ENCODE measurements at places on chromosomes 5 and 9. TPM values are rescaled to one million over a fixed set of nuclear protein-coding genes. Genes with fewer than 3 reads are reported as not detected.

The LHX2 gene
- not detected for polyA plus RNA-seq

The SGCD gene
- not detected for polyA plus RNA-seq

The DNAJA1 gene
- 122 TPM for polyA plus RNA-seq

The CDKN2A gene
- polyA plus RNA-seq = 5.4 TPM

The C1QTNF2 gene
- not detected for polyA plus RNA-seq

The DDX4 gene
- polyA plus RNA-seq = not detected

The FGF18 gene
- polyA plus RNA-seq = 0.09 TPM

The EQTN gene
- polyA plus RNA-seq = not detected

The CLTB gene
- polyA plus RNA-seq = 64.3 TPM

The PCBD2 gene
- 11.6 TPM for polyA plus RNA-seq

The SPATA31D4 gene
- polyA plus RNA-seq = not detected

DNA sequence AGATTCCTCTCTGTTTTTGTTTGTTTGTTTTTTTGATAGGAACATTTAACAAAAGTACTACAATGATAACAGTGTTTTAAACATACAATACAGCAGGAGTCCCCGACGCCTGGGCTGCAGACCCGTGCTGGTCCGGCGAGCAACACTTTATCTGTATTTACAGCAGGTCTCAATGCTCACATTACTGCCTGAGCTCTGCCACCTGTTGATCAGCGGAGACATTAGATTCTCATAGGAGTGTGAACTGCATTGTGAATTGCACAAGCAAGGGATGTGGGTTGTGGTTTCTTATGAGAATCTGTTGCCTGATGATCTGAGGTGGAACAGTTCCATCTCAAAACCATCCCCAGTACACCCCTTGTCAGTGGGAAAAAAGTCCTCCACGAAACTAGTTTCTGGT, 1068.5 kb upstream of the CDH10 start:
- no peaks in the 10 kb centered on the region for H3K36me3 ChIP-seq
- DNase-seq = no peak
- H3K27me3 ChIP-seq = no peaks in the 10 kb centered on the region
- H3K4me1 ChIP-seq = no peaks in the 10 kb centered on the region
- no peak overlapping the region for H3K27ac ChIP-seq

GRCh38 chr9:107750741-107751566, 261.4 kb upstream of the KLF4 start:
- H3K27ac ChIP-seq = no peak overlapping the region
- no peaks in the 10 kb centered on the region for H3K27me3 ChIP-seq
- DNase-seq = no peak
- H3K4me3 ChIP-seq = no peak overlapping the region
- H3K36me3 ChIP-seq = no peaks in the 10 kb centered on the region
- H3K4me1 ChIP-seq = no peaks in the 10 kb centered on the region

GRCh38 chr9:2595973-2596372, 25.6 kb upstream of the VLDLR start:
- no peaks in the 10 kb centered on the region for H3K27me3 ChIP-seq
- no peak for DNase-seq
- H3K4me1 ChIP-seq = no peaks in the 10 kb centered on the region
- no peaks in the 10 kb centered on the region for H3K36me3 ChIP-seq
- H3K4me3 ChIP-seq = no peak overlapping the region

GRCh38 chr5:180829726-180830125, 27.1 kb upstream of the MGAT1 start:
- no peak for DNase-seq
- H3K4me3 ChIP-seq = peak overlapping the region; percentile 83
- peak overlapping the region; percentile 94 for H3K27ac ChIP-seq
- no peaks in the 10 kb centered on the region for H3K27me3 ChIP-seq
- H3K36me3 ChIP-seq = peaks cover 4% of the 10 kb centered on the region

GRCh38 chr9:104984121-104984520, 56.2 kb upstream of the ABCA1 start:
- no peak for DNase-seq
- H3K27ac ChIP-seq = no peak overlapping the region
- H3K27me3 ChIP-seq = no peaks in the 10 kb centered on the region

DNA sequence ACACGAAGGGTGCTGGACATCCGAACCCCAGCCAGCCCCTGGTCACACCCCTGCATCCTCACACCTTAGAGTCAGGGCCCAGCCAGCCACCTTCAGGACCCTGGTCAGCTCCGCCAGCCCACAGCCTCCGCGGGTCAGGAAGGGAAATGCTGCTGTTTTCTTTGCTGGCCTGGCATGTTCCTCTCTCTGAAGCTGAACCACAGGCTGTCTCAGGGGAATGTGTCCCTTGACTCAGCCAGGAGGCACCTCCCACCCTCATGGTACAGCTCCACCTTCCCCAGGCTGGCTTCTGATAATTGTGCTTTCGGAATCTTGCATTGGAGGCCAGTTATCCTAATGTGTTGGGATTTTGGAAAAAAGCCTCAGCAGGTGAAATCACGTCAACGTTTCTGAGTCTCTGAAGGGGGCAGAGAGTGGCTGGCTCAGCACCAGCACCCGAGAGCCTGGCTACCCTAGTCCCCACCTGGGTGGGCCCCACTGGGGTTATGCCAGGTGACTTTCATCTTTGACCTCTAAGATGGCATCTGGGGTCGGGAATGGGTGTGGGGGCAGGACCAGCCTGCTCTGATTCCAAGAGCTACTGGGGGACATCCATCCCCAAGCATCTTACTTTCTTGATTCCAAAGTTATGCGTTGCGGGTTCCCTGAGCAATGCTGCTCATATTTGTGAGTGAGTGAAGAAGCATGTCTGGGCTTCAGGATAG, 9.8 kb upstream of the OLFM1 start:
- no peak for DNase-seq
- H3K27ac ChIP-seq = no peak overlapping the region
- H3K27me3 ChIP-seq = no peaks in the 10 kb centered on the region
- H3K36me3 ChIP-seq = no peaks in the 10 kb centered on the region

DNA sequence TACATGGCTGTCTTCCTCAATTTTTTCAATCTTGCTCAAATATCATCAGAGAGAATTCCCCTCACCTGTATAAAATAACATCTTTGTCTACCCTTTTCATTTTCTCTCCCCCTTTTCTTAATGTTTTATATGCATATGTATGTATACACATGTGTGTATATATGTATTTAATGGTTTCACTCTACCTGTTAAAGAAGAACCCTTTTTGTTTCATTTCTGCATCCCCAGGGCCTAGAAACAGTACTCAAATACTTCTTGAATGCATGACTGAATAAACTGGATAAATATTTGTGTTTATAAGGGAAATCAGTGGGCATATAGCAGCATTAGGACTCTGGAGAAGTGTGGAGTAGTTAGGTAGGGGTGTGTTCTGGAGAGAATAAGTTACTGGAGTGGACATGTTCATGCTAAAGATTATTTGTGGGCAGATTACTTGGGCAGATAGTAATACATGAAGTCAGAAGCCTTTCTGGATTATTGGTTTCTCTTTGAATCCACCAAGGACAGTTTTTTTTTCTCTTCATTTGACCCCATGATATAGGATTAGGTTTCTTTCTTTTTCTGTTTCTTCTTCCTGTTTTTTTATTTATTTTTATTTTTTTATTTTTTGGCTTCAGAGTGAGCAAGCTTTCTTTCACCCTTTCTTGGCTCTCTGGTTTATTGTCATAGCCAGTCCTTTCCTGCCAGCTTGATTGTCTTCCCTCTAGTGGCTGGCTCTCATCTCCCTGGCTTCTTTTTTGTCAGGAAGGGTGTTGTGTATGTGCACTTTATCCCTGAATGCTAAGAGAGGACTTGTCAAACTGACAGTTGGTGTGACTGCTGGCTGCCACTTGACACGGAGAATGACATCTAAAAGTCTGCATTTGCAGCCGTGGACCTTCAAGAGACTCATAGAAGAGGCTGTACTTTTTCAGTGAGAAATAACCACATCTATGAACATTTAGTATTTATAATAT, 89.3 kb downstream of the ZCCHC7 start:
- H3K4me3 ChIP-seq = no peak overlapping the region
- DNase-seq = no peak
- H3K36me3 ChIP-seq = peaks cover 6% of the 10 kb centered on the region
- no peak overlapping the region for H3K27ac ChIP-seq
- peaks cover 7% of the 10 kb centered on the region for H3K4me1 ChIP-seq

- H3K27me3 ChIP-seq = peaks cover 29% of the 10 kb centered on the region
- H3K27ac ChIP-seq = no peak overlapping the region
- H3K36me3 ChIP-seq = no peaks in the 10 kb centered on the region
These were observed 13.5 kb downstream of the BTNL9 start for GRCh38 chr5:181053488-181054121.

- no peak for DNase-seq
- H3K27ac ChIP-seq = no peak overlapping the region
- no peaks in the 10 kb centered on the region for H3K27me3 ChIP-seq
- H3K36me3 ChIP-seq = peaks cover 5% of the 10 kb centered on the region
- peaks cover 13% of the 10 kb centered on the region for H3K4me1 ChIP-seq
These were observed 48.8 kb downstream of the POC5 start for GRCh38 chr5:75668445-75668844.

DNA sequence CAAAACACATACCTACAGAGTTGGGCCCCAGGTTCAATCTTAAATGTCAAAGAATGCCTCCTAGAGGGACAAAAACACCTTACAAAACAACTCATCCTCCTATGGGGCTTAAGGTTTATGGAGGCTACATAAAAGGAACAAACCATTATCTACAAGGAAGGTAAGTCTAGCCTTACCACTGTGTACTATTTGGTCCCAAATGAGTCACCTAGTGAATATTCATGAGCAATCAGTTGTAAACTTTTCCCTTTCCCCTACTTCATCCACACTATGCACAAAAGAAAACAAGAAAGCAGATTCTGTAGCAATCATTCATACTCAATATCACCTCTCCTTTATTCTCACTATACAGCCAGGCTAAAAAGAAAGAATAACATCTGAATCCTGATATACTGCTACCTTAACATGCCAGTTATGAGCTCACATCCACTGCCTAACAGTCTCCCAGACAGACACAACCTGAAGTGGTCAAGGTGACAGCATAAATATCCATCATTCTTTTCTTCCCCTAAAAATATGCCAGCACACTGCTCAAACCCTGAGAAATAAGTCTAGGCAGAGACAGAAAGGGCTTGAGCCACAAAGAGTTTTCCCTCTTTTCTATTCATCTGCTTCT, 6.2 kb downstream of the OXCT1 start:
- H3K4me3 ChIP-seq = no peak overlapping the region
- H3K27me3 ChIP-seq = no peaks in the 10 kb centered on the region
- no peak overlapping the region for H3K27ac ChIP-seq
- peaks cover 54% of the 10 kb centered on the region for H3K4me1 ChIP-seq
- no peak for DNase-seq

DNA sequence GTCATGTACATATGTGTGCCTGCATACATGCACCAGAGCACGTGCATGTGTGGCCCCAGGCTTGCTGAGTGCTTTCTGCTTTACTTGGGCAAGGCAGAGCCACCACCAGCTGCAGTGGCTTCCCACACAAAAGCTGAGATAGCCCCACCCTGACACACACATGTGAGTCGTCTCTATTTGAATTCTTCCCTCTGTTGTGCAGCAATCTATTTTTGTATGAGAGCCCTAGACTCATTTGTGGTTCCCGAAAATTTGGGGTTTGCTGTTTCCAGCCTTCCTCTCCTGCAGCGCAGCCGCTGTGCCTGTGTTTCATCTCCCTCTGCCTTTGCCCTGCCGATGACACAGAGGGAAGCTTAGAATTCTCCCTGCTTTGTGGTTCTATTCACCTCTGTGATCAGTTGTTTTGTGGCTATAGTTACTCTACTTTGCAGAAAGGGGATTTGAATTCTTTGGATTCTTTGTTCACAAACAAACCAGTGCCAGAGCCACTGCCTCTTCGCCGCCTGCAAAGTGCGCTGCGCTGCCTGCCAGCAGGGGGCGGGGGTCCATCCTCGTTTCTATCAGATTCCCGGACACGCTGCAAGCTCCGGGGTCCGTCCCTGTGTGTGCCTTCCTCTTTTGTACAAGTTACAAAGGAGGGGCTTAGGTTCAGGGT, 95.8 kb upstream of the DAP start:
- H3K27ac ChIP-seq = no peak overlapping the region
- no peak for DNase-seq
- no peaks in the 10 kb centered on the region for H3K36me3 ChIP-seq
- H3K4me1 ChIP-seq = no peaks in the 10 kb centered on the region

DNA sequence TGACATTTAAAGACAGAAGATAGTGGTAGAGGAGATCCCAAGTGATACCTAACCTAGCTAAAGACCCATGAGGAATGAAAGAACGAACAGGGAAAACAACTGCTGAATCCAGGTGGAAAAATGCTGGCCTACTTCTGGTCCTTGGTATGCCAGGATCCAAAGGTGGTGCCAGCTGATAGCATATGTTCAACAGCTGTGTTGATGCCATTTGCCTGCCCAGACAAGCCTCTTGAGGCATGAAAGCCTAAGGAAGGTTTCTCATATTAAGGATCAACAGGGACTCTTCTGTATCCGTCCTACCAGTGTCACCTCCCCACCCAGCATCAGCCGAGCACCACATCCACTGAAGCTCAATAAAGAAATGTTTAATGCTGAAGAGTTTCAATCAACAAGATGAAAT, 225.7 kb upstream of the DMRT1 start:
- no peaks in the 10 kb centered on the region for H3K27me3 ChIP-seq
- no peaks in the 10 kb centered on the region for H3K36me3 ChIP-seq
- no peak overlapping the region for H3K27ac ChIP-seq
- no peaks in the 10 kb centered on the region for H3K4me1 ChIP-seq
- no peak overlapping the region for H3K4me3 ChIP-seq

DNA sequence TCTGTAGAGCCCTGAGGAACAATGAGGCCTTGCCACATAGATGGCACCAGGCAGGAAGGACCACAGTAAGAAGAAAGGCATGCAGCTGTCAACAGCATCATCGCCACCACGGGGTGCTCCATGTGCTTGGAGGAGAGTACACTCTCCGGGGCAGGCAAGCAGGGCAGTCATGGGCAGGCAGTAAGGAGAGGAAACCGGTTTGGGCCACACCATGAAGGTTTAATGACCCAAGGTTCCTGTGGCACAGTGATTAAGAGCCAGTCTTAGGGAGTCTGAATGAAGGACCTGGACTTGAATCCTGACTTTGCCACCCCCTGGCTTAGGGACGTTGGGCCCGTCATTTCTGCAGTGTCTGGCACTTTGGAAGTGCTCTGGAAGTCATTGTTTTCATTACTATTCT, 80.6 kb upstream of the ZBTB43 start:
- no peak overlapping the region for H3K4me3 ChIP-seq
- no peaks in the 10 kb centered on the region for H3K36me3 ChIP-seq
- peaks cover 37% of the 10 kb centered on the region for H3K4me1 ChIP-seq
- no peak for DNase-seq
- H3K27me3 ChIP-seq = no peaks in the 10 kb centered on the region

DNA sequence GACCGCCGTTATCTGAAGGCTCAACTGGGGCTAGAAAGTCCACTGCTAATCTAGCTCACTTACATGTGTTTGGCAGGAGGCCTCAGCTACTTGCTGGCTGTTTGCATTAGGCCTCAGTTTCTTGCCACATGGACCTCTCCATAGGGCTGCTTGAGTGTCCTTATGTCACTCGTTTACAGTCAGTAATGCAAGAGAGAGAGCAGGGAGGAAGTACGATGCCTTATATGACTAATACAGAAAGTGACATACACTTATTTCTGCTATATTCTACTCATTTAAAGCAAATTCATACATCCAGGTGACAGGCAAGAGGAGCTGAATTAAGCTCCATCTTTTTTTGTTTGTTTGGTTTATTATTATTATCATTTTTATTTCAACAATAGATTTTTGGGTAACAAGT, 179.6 kb downstream of the LURAP1L start:
- H3K4me3 ChIP-seq = no peak overlapping the region
- no peak overlapping the region for H3K27ac ChIP-seq
- no peak for DNase-seq
- H3K27me3 ChIP-seq = no peaks in the 10 kb centered on the region

Measured in CD4-positive, alpha-beta memory T cell (primary cell).